Upper lobe of right lung (tissue), 1 donor: ENCODE measurements at places on chromosomes 16 and 17. TPM values are rescaled to one million over a fixed set of nuclear protein-coding genes. Genes with fewer than 3 reads are reported as not detected.

DNA sequence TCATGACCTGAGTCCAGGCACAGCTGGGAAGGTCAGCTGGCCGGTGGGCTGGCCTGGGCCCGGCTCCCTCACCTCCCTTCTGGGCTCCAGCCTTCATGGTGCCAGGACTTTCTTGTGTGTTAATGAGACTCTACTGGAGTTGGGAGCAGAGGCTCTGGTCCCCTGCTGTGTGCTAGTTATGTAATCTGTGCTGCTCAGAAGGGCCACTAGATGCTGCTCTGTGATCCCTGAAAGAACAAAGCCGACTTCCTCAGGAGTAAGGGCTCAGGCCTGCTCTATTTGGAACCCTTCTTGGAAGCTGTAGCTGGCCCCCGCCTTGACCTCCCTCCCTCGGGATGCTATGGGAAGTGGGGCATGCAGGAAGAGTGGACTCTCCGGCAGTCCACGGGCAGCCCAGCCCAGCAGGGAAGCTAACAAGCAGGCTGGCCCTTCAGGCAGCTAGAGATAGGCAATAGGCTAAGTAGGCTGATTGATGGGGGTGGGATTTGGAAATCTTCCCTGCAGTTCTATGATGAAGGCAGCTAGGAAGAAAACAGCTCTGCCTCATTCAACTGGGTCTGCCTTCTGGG lies 3.3 kb upstream of the CDK5R1 start:
- H3K27ac ChIP-seq, result peak overlapping the region; percentile 24
- no peak overlapping the region for H3K4me3 ChIP-seq
- peaks cover 45% of the 10 kb centered on the region for H3K36me3 ChIP-seq
- peaks cover 17% of the 10 kb centered on the region for H3K4me1 ChIP-seq
- H3K27me3 ChIP-seq, result no peaks in the 10 kb centered on the region
- peak; percentile 60 for DNase-seq

GRCh38 chr17:32564325-32564724 lies 77.5 kb downstream of the CDK5R1 start:
- H3K27me3 ChIP-seq, result no peaks in the 10 kb centered on the region
- DNase-seq, result no peak
- no peak overlapping the region for H3K27ac ChIP-seq
- no peaks in the 10 kb centered on the region for H3K36me3 ChIP-seq

DNA sequence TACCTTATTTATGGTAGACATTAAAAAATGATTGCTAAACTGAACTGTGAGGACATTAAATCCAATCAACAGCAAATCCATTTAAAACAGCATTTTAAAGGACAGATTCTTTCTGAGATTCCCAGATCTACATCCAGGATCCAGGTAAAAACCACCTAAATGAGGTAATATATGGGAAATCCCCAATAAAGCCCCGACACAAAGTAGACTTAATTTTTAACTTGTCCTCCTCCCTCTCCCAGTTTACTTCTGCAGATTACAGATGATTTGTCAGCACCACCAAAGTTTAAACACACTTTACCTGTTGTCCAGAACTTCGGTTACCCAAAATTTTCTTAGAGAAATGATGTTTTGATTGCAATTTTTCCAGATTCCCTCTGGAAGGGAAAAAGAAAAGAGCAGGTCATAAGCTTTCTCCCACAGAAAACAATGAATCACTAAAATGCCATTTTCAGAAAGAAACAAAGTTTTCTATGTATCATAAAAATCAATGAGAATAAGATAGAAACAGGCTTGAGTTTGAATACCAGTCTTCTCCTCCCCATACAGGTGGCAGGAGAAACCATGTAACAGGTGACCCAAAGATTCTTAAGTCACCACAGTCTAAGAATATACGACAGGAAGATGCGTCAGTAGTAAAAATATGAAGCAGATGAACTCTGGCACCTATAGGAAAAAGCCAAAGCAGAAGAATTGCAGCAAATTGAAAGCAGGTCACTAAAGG lies 22.8 kb downstream of the GJC1 start:
- no peaks in the 10 kb centered on the region for H3K36me3 ChIP-seq
- no peak overlapping the region for H3K27ac ChIP-seq
- H3K27me3 ChIP-seq, result no peaks in the 10 kb centered on the region
- H3K4me3 ChIP-seq, result no peak overlapping the region
- no peaks in the 10 kb centered on the region for H3K4me1 ChIP-seq

DNA sequence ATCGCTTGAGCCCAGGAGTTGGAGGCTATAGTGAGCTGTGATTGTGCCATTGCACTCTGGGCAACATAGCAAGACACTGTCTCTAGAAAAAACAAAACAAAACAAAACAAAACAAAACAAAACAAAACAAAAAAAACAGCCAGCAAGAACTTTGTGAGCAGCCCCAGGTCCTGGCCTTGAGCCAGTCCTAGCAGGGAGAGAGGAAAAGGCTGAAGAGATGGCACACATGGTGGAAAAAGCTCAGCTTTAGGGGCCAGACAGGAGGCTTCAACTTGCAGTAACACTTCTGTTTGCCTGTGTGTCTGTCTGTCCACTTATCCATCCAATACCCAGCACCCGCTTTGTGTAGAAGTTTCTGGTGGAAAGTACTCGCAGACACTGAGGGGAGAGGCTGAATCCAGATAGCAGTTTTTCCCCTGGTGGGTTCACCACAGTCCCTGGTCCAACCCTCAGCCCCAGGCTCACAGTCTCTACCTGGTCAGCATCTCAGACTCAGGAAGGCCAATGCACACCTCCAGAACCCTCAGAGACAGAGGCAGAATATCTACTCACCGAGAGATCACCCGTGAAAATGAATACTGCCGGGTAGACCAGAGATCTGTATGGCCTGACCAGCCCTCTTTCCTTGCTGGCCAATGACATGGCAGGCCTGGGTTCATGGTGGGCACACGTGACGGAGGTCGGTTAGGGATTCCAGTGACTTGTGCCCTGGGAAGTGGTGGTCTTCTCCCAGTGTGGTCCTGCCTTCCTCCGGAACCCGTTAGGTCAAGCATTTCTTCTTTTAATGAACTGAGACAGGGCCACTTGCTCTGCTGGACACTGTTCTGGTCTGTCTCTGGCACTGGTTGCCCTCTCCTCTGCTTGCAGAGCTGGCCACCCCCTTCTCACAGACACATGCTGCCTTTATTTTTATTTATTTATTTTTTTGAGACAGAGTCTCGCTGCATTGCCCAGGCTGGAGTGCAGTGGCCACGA lies 79.5 kb upstream of the DNAJA2 start:
- DNase-seq, result no peak
- no peak overlapping the region for H3K4me3 ChIP-seq
- no peaks in the 10 kb centered on the region for H3K4me1 ChIP-seq

DNA sequence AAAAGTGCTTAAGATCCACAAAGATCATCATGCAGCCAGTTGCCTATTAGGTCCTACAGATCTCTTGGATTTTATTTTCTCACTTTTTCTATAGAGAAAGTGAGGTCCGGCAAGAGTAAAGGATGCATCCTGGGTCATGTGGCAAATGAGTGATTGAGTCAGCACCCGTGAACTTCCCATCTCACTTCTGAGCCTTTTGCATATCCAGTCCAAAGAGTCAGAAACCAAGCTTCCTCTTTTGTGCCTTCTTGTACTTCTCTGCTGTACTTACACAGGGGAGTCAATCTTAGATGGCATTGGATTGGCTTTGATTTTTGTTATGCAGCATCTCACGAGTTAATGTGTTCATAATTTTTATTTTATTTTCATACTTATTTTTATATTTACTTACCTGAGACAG lies 114.2 kb upstream of the IRX5 start:
- no peaks in the 10 kb centered on the region for H3K36me3 ChIP-seq
- no peak overlapping the region for H3K4me3 ChIP-seq
- no peaks in the 10 kb centered on the region for H3K4me1 ChIP-seq
- no peaks in the 10 kb centered on the region for H3K27me3 ChIP-seq
- no peak overlapping the region for H3K27ac ChIP-seq

- H3K36me3 ChIP-seq, result peaks cover 55% of the 10 kb centered on the region
- DNase-seq, result no peak
- peaks cover 3% of the 10 kb centered on the region for H3K4me1 ChIP-seq
Observed at GRCh38 chr17:7513850-7514419, 29.8 kb downstream of the POLR2A start.

DNA sequence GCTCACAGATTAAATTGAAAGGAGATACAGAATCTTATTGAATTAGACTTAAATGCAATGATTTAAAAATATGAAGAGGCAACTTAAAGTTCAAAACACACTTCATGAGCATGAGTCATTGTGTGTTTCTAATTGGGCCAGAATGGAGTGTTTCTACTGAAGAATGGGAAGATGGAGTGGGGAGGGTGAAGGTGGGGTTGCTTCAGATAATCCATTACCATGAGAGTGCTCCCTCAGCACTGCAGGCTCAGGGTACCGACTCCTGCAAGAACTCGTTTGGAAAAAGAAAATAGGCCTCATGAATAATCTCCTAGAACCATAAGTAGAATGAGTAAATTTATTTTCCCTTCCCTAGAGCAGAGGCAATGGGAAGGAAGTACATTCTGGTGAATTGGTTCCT lies 372.8 kb downstream of the TOX3 start:
- no peak for DNase-seq
- no peaks in the 10 kb centered on the region for H3K4me1 ChIP-seq
- no peak overlapping the region for H3K27ac ChIP-seq
- H3K36me3 ChIP-seq, result no peaks in the 10 kb centered on the region

DNA sequence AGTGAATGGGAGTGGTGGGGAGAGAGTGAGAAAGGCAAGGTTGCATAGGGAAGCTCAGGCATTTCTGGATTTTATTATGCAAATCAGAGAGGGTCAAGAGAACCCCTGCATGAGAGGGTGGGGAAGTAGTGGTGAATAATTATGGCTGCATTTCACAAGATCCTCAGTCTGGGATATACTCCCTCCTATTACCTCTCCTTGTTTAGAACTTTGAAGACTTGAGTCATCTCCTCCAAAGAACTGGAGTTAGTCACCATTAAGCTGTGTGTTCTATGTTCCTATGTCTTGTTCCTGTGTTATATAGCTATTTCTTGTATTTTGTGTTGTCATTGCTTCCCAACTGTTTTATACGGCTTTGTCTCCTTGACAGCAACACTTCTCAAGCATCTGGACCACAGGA lies 18.4 kb downstream of the SOX9 start:
- H3K27me3 ChIP-seq, result no peaks in the 10 kb centered on the region
- H3K4me1 ChIP-seq, result no peaks in the 10 kb centered on the region
- no peak overlapping the region for H3K27ac ChIP-seq
- no peak overlapping the region for H3K4me3 ChIP-seq
- H3K36me3 ChIP-seq, result no peaks in the 10 kb centered on the region

DNA sequence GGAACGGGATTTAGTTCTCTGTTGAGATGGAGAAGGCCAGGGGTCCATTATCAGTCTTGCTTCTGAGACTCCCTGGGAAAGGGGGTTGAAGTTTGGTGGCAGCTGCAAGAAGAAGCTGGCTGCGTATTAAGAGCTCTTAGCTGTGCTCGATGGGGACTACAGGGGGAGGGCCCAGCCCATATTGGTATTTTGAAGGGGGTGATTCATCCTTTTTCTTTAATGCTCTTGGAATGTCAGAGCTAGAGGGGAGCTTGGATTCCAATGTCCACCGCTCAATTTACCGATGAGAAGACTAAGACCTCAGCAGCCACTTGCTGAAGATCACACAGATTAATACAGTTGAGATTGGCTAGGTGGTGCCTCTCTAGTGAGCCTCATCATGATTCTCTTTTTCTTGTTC lies 5.0 kb downstream of the NOG start:
- H3K4me3 ChIP-seq, result no peak overlapping the region
- H3K4me1 ChIP-seq, result peaks cover 28% of the 10 kb centered on the region
- no peak overlapping the region for H3K27ac ChIP-seq

- peak overlapping the region; percentile 67 for H3K27ac ChIP-seq
- no peaks in the 10 kb centered on the region for H3K27me3 ChIP-seq
- H3K36me3 ChIP-seq, result no peaks in the 10 kb centered on the region
Observed at GRCh38 chr16:87570938-87571867, 31.1 kb upstream of the JPH3 start.

DNA sequence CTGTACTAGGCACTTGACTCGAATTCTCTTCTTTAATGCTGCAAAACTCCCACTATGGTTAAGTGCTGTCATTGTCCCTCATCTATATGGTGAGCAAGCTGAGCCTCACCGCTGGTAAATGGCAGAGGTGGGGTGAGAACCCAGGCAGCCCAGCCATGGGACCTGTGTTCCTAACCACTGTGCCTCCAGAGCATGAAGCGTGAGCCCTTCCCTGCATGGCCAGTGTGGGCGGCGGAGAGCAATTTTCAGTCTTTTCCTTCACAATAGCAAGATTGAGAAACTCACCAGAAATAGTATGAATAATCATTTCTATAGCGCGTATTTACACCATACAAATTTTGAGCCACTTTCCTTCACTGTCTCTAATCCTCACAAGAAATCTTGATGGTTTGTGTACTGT lies 9.2 kb downstream of the BFAR start:
- no peak overlapping the region for H3K27ac ChIP-seq
- peaks cover 61% of the 10 kb centered on the region for H3K36me3 ChIP-seq
- H3K4me3 ChIP-seq, result no peak overlapping the region

DNA sequence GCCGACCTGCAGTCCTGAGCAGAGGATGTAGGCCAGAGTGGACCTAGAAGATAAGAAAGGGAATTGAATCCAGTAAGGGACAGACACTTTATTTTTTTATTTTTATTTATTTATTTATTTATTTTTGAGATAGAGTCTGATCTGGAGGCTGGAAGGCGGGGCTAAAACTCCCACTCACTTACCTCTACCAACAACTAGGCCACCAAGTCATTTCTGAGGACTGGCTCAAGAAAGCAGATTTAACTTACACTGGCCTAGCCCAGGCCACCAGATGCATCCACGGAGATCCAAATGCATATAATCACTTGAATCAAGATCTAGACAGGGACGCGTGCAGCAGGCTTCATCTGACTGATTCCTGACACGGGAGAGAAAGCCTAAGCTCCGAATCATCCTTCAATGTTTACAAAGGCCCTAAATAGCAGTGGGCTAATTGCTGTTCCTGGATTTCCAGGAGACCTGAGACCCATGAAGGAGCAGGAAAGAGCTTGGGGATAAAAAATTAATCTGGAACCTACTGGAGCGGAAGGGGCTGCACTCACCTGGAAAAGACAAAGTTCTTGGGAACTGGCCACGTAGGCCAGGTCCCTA lies 1.1 kb upstream of the ALOX12 start:
- no peaks in the 10 kb centered on the region for H3K27me3 ChIP-seq
- H3K27ac ChIP-seq, result no peak overlapping the region
- no peak for DNase-seq

- H3K36me3 ChIP-seq, result peaks cover 9% of the 10 kb centered on the region
- H3K4me3 ChIP-seq, result no peak overlapping the region
- DNase-seq, result peak; percentile 86
- H3K27ac ChIP-seq, result peak overlapping the region; percentile 72
- H3K27me3 ChIP-seq, result no peaks in the 10 kb centered on the region
- H3K4me1 ChIP-seq, result peaks cover 77% of the 10 kb centered on the region
Observed at GRCh38 chr17:64343833-64344637, 46.6 kb downstream of the PECAM1 start.

- H3K4me1 ChIP-seq, result no peaks in the 10 kb centered on the region
- H3K4me3 ChIP-seq, result no peak overlapping the region
- H3K36me3 ChIP-seq, result no peaks in the 10 kb centered on the region
- no peak overlapping the region for H3K27ac ChIP-seq
- DNase-seq, result no peak
Observed at GRCh38 chr16:30018731-30019158, 4.3 kb upstream of the C16orf92 start.

GRCh38 chr17:31452101-31452500 lies 60.6 kb downstream of the RAB11FIP4 start:
- H3K36me3 ChIP-seq, result no peaks in the 10 kb centered on the region
- H3K27ac ChIP-seq, result no peak overlapping the region
- H3K4me3 ChIP-seq, result no peak overlapping the region
- no peaks in the 10 kb centered on the region for H3K27me3 ChIP-seq
- H3K4me1 ChIP-seq, result no peaks in the 10 kb centered on the region

Gene FGF11
- total RNA-seq, result 1.1 TPM

Gene TNK1
- 5.8 TPM for total RNA-seq

Gene MAPK8IP3
- total RNA-seq, result 77.3 TPM

Gene PRSS53
- 1.8 TPM for total RNA-seq

Gene ACE
- 64.1 TPM for total RNA-seq

Gene TBC1D3I
- 0.72 TPM for total RNA-seq

Gene APOBR
- total RNA-seq, result 17.7 TPM

Gene USP10
- 59.6 TPM for total RNA-seq

Gene CHST6
- 0.09 TPM for total RNA-seq

Gene NUPR1
- total RNA-seq, result 291 TPM
